ENCODE measurements at places on chromosomes 6 and 20. TPM values are rescaled to one million over a fixed set of nuclear protein-coding genes. Genes with fewer than 3 reads are reported as not detected.

The MLN gene
- total RNA-seq, result not detected

The REM1 gene
- not detected for total RNA-seq

The MUCL3 gene
- total RNA-seq, result not detected

- DNase-seq, result no peak
Observed at GRCh38 chr6:128507337-128508310, 12.8 kb downstream of the PTPRK start.

- no peak for DNase-seq
Observed at GRCh38 chr20:2656471-2657117, 4.2 kb downstream of the NOP56 start.

- no peak for DNase-seq
Observed at GRCh38 chr20:62400021-62400420, 7.1 kb downstream of the CABLES2 start.

GRCh38 chr6:124283486-124283885 is 479.8 kb downstream of the NKAIN2 start:
- no peak for DNase-seq

DNA sequence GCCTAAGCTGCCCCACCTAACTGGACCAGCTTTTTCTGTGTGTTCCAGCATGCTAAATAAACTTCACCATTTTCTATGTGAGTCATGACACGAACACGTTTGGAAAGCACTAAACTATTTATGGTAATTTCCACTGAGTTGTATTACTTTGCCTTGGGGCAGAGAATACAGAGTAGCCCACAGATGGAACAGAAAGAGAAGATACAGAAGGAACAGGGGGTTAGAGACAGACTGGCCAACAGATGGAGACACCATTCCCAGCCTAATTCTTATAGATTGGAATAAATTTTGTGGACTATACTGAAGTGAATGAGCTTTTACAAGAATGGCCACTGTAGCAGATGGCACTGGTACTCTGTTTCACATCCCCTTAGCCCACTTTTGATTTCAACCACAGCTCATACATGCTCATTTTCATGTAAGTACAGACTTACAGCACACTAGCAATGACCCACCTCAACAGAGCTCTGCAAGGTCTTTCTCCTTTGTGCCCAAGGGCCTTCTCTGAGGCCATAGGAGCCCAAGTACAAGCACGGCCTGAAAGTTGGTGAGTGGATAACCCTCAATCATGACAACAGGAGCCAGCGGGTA is 13.1 kb upstream of the NT5DC1 start:
- DNase-seq, result no peak

DNA sequence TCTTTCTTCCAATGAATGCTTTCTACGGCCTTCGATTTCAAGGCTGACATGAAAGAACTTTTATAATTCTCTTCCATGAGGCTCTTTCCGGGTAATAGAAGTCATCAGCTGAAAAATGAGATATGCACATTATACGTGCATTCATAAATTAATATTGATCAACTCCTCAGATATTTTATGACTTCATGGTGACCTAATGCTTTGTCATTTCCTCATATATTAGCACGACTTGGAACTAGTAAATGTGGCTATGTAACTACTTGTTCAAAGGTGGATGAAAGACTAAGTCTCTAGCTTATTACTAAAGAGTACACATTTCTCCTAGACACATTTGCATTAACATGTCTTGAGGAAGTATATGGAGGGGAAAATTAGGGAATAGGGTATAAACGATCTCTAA is 168.8 kb downstream of the HDGFL1 start:
- DNase-seq, result no peak

- no peak for DNase-seq
Observed at GRCh38 chr6:11226005-11226404, 6.5 kb downstream of the NEDD9 start.

- no peak for DNase-seq
Observed at GRCh38 chr6:170247178-170247701, 43.6 kb downstream of the DLL1 start.

Measured in SJCRH30 (cell line).